Stimulated activated naive CD4-positive, alpha-beta T cell treated with Interleukin-2 at 50 U/mL for 16 hours (primary cell): ENCODE measurements at places on chromosomes 3 and 15.

DNA sequence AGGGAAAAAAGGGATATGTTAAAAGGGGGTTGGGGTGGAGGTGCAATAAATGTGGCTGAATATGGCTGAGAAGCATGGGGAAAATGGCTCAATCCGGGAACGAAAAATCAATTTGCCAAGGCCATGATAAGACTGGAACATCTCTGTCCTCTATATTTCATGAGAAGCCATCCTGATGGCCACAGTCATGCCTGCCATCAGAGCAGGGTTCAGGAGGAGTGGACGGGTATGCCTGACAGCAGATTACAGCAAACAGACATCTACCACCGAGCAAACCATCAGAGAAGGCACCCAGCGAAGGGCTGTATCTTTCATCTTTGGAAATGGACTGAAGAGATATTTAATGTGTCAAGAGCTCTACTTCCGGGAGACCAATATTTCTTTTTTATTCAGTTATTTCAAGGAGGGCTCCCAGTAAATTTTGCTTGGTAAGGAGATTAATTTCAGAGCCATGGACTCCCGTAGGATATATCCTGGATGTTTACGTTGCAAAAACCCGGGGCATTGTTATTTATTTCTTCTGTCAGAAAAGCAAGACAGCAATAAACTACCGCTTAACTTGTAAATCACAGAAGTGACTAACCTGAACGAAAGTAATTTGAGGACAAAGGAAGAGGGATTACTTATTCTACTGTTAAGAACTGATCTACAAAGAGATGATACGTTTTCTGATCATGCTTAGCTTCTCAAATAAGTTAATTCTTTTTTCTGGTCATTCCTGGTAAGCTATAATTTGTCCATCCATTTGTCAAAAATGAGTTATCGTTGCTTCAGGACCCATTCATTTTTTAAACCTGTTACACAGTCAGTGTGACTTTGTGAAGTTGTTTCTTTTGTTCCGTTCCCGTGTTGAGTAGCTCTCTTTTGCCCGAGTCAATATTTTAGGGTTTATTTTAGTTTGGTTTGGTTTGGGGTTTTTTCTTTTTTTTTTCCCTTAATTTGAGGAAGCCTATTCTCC lies 80.6 kb upstream of the CHD2 start:
- no peak for DNase-seq

GRCh38 chr15:101613130-101614000 lies 38.8 kb downstream of the TM2D3 start:
- DNase-seq, result no peak

DNA sequence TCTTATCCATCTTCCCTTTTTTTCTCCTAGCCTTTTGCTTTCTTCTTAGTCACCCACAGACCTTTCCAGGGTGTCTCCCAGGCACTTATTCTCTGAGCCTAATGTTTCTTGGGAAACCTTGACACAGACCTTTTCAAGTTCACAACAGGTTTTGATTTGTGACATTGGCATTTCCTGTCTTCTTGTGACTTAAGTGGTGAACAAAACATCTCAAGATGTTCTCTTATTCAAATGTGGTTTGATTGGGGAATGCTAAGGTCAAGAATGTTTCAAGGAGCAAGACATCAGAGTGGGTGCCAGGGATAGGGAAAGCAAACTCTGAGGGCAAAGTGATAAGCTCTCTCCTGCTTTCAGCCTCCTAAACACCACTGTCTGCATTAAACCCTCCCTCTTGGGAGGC lies 68.2 kb upstream of the GSK3B start:
- no peak for DNase-seq

DNA sequence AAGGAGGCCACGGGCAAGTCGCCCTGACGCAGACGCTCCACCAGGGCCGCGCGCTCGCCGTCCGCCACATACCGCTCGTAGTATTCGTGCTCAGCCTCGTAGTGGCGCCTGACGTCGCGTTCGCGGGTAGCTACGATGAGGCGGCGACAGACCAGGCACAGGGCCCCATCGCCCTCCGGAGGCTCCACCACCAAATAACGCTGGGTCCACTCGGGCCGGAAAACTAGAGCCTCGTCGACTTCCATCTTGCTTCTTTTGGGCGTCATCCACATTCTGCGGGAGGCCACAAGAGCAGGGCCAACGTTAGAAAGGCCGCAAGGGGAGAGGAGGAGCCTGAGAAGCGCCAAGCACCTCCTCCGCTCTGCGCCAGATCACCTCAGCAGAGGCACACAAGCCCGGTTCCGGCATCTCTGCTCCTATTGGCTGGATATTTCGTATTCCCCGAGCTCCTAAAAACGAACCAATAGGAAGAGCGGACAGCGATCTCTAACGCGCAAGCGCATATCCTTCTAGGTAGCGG lies at the start of gene EPM2AIP1:
Gene EPM2AIP1 (minus strand): TSS at position 326 of the 520 bp plus-strand sequence. CDS start 54 bp downstream, at position 272.
- no peak for DNase-seq

DNA sequence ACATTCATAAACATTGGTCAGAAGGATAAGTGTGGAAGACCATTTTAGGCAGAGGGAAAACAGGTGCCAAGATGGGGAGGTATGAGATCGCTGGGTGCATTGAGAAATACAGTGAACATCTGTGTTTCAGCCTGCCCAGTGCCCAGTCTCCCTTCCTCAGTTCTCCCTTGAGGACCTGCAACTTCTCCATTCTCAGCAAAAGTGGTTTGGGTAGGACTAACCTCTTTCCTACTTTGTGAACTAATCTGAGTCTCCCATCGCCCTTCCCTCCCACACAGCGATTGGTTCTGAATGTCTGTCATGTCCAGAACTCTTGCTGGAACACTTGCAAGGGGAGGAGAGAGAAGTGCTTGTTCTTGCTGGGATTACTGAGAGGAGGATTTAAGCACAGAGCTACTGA lies 10.9 kb upstream of the CCNL1 start:
- DNase-seq, result no peak

DNA sequence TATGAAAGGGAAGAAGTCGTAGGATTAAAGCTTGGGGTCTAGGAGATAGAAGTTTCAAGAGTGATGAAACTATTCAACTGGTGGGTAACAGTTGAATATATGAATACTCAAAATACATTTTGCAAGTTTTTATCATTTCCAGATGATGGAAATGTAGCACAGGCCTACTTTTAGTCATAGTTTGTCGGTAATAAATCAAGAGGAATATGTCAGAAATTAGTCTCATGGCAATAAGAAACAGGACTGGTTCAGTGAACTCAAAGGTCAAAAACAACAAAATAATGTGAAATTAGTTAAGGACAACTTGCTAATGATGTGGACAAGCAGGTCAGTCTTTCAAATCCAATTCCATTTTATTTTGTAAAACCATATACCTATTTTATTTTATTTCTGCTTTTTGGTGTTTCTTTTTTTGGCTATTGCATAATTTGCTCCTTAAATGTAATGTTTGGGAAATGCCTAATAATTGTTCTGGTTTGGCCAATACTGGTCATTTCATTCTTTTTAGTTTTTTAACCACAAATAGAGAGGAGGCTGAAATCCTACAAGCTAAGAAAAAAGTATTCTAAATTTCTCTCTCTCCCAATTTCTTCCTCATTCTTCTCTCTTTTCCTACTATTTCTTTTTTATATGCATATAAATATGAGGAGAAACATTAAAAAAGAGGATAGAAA lies 195.2 kb upstream of the ARHGEF26 start:
- DNase-seq, result no peak

- peak; percentile 10 for DNase-seq
Observed at GRCh38 chr3:138118612-138119422, 3.4 kb upstream of the DZIP1L start.

DNA sequence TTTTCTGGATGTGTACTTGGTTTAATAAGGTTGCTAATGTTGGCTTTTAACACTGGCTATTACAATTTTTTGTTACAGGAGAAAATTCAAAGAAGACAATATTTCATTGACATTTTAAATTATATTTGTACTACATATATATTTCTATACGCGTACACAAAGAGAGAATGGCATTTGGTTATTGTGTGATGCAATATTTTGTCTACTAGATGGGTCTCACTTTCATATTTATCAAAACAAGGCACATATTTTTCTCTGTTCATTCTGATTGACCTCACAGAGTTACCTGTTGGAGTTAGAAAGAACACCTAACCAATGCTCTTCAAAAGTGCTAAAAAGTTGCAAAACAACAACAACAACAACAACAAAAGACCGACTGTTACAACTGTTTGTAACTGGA lies 50.2 kb upstream of the VGLL3 start:
- DNase-seq, result no peak

GRCh38 chr3:130707902-130708601 lies 38.6 kb downstream of the PIK3R4 start:
- DNase-seq, result no peak

DNA sequence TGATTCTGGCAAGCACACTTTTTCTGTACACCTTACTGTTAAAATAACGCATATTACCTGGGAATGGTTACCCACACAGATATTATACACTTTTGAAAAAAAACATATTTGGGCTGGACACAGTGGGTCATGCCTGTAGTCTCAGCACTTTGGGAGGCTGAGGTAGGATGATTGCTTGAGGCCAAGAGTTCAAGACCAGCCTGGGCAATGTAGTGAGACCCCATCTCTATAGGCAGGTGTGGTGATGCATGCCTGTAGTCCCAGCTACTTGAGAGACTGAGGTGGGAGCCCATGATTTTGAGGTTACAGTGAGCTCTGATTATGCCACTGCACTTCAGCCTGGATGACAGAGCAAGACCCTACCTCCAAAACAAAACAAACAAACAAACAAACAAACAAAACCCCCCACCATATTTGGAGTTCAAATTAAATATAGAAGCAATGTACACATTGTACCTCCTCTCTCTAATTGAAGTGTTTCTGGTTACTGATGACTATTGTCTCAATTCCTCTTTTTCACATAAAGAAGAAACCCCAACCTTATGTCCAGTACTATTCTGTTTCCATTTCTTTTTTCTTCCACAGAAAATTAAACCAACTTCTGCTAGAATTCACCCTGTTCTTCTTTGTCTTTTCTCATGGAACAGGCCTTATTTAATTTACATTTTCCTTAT lies 152.6 kb upstream of the UMPS start:
- DNase-seq, result no peak

DNA sequence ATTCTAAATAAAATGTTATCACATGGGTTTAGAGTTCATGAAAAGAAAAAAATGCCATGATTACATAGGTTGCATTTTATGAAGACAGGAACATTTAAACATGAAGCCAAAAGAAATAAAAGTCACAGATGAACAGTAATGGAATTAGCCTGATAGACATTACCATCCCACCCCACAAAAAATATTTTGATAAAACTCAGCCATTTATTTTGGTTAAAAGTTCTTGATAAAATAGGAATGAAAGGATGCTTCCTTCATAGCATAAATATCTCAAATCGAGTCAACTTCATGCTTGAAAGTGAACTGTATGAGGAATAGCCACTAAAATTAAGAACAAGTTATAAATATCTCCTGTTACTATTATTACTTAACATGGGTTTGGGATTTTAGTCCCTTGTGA lies 101.9 kb upstream of the TMC3 start:
- no peak for DNase-seq

DNA sequence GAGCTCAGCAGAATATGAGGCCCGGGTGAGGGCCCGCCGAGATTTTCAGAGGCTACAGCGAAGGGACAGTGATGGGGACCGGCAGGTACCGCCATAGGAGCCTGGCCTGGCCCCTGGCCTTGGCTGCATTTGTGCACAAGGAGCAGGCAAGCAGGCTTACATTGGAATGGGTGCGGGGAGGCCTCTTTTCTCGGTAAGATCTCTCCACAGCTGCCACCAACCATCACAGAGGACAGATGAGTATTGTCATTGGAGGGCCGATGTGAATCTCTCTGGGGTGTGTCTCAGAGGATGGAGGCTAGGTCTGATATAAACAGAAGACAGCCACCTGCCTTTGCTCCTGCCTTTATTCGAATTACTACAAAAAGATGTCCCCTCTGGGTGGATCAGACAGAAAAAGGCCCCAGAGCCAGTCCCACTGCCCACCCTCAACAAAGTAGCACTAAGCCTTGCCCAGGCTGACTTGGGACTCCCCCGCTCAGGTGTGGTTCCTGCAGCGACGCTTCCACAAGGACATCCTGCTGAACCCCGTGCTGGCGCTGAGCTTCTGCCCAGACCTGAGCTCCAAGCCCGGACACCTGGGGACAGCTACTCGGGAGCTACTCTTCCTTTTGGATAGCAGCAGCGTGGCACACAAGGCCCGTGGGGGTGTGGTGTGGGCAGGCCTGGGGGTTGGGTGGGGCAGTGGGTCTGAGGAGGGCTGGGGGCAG lies 5.4 kb downstream of the VWA5B2 start:
- no peak for DNase-seq

DNA sequence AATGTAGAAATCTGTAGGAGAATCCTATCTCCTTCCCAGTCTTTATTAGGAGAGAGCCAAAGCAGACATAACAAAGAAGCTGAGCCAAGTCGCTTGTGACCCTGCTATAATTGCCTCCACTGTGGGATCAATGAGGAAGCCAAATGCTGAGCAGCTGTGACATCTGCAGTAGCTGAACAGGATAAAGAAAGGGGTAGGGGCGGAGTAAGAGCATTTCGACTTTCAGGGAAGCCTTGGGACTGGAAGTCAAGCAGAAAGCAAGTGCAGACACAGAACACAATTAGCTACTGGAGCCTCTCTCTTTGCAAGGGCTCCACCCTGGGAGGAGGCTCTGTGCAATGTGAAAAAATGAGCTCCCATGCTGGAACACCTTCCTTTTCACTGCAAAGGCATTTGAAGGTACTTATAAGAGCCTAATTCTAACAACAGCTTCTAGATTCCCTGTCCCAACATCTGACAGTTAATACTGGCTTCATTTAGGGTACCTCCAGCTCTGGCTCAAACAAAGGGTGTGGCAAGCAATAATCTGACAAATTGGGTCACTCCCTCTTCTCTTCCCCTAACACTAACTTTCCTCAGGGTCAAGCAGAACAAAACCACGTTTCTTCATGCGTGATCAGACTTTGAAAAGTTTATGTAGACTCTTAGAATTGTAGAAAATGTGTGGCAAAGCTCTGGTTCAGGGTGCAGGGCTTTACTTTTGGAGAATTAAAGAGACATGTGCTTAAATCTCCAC lies 166.4 kb downstream of the CADPS start:
- no peak for DNase-seq

- no peak for DNase-seq
Observed at GRCh38 chr3:159859836-159860235, 128.8 kb upstream of the IL12A start.

GRCh38 chr3:167859610-167860009 lies 124.1 kb downstream of the SERPINI1 start:
- no peak for DNase-seq

DNA sequence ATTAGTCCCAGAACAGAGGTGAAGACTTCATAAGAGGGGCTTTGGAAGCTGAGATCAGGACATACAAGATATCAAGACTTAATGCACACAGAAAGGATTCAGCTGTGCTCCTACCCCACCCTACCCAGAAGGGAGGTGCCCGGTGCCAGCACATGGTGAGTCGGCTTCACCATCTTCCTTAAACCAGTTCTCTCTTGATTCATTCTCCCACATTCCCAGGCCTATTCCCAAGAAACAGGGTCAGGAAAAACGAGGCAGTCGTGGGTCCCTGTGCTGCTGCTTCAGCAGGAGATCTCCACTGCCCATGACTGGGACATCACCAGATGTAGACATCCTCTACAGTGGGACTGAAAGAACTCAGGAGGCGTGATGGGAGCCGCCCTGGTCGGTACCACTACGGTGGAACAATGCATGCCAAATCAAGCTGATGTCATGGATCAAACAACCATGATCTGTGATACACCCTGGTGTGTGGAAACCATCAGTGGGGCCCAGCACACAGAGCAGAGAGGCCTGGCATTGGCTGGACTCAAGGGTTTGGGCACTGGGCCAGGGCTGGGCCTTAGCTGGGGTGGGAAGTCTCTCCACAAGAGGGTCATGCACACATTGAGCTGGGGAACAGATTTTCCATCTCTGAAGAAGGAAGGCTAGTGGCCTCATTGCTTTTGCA lies 41.9 kb downstream of the CCDC12 start:
- DNase-seq, result no peak

- DNase-seq, result peak; percentile 19
Observed at GRCh38 chr3:72185549-72186399, 400.8 kb upstream of the PROK2 start.
